Dermis microvascular lymphatic vessel endothelial cell (primary cell): ENCODE measurements at places on chromosomes 7 and 10.

DNA sequence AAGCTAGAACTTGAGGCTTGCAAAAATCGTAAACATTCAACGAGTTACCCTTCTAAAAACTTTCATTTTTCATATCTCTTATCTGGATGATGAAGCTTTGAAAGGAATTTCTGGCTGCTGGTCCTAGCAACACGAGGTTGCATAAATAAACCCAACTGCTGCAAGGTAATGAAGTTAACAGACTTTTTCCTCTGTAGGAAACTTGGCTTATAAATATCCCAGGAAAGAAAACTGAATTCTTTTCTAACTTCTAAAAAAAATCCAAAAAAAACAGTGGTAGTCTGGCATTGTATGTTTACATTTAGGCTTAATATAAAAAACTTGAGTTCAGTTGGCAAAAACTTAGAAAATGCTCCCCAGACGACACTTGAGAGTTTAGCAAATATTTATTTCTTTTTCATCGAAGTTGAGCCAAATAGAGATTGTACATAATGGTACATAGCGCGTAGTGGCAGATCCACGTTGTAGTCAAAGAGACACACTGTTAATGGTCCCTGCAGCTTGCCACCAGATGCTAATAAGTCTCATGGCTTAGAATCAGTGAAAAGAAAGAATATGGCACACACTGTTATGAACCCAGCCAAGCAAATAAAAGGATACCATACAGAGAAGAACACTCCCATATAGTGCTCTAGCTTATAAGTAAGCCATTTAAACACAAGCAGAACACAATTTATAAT lies 200.3 kb upstream of the PCLO start:
- DNase-seq: peak; percentile 6

GRCh38 chr10:32367793-32368453 lies 21.0 kb upstream of the EPC1 start:
- DNase-seq: peak; percentile 59

GRCh38 chr7:78178319-78178718 lies 379.7 kb downstream of the PHTF2 start:
- DNase-seq: no peak

GRCh38 chr7:88095-88926 lies 104.1 kb upstream of the FAM20C start:
- no peak for DNase-seq
